ENCODE measurements at places on chromosomes 5 and 9.

DNA sequence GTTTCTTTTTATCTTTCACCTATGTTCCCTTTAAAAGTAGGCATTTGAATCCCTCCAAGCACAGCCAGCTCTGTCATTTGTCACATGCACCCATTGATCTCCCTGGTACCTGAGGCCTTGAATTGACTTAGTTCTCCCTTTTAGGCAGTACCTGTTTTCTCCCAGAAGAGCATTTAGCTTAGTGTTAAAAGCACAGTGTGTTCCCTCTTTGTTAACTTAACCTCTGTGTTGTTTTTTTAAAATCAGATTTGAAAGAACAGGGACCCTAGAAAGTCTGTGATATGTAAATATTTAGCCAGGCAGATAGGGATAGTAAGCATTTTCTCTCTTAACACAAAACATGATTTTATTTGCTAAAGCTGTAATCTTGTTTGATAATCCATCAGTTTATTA lies 113.8 kb upstream of the SPATA31D4 start:
- DNase-seq, result no peak

DNA sequence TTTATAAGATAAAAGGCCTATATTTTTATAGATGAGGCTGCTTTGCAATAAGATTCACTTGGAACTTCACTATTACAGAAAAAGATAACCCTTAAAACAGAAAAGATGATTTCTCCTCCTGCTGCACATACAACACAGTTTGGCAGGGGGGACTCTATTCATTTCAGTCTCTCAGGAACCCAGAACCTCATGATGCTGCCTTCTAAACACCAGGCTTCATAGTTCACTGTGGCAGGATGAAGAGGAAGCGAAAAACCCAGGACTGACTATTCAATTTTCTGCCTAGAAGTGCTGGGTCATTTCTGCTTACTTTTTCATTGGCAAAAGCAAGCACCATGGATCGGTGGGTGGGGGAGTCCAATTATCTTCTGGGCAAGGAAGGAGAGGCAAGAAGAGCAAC lies 179.5 kb downstream of the NTRK2 start:
- no peak for DNase-seq

- DNase-seq, result no peak
Measured at GRCh38 chr9:114008667-114009410, 69.3 kb downstream of the AMBP start.

- DNase-seq, result no peak
Measured at GRCh38 chr9:130172858-130173665, 858 bp downstream of the NCS1 start.

DNA sequence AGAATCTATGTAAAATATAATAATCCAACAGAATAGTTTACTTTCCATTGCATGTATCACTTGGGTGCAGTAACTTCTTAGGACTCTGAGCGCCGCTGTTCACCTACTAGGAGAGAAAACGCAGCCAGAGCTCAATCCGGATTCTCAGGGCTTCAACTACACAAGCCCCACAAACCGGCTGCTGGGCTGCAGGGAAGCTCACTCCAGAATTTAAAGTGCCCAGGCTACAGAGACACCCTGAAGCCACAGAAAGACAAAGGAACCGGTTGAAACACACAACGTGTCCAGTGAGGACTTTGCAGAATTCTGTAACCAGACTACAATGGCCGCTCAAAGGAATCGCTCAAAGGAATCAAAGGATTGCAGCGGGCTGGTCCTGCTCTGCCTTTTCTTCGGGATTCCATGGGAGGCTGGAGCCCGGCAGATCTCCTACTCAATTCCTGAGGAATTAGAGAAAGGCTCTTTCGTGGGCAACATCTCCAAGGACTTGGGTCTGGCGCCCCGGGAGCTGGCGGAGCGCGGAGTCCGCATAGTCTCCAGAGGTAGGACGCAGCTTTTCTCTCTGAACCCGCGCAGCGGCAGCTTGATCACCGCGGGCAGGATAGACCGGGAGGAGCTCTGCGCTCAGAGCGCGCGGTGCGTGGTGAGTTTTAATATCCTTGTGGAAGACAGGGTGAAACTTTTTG lies at the start of gene PCDHGA10:
PCDHGA10 (plus strand) TSS at position 134 of the 686 bp plus-strand sequence; CDS start at position 323, 189 bp downstream.
- DNase-seq, result peak; percentile 47

GRCh38 chr5:56669534-56670483 lies 145.5 kb upstream of the MAP3K1 start:
- DNase-seq, result peak; percentile 48

GRCh38 chr5:35956429-35956828 lies 18.0 kb upstream of the CAPSL start:
- no peak for DNase-seq

DNA sequence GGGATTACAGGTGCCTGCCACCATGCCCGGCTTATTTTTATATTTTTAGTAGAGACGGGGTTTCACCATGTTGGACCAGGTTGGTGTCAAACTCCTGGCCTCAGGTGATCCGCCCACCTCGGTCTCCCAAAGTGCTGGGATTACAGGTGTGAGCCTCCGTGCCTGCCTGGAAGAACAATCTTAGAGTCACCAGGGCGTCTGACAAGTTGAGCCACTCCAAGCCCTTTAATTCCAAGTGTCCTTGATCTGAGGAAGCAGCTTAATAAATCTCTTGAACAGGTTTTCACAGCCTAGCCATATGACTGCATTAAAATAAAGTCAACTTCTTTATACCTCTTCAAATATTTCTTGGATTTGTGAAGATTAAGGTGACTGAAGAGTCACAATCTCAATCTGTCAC lies 31.5 kb downstream of the SLC44A1 start:
- DNase-seq, result no peak

GRCh38 chr9:88927510-88927909 lies 63.8 kb upstream of the S1PR3 start:
- no peak for DNase-seq

- DNase-seq, result no peak
Measured at GRCh38 chr9:90842996-90843395, 41.4 kb downstream of the SYK start.

DNA sequence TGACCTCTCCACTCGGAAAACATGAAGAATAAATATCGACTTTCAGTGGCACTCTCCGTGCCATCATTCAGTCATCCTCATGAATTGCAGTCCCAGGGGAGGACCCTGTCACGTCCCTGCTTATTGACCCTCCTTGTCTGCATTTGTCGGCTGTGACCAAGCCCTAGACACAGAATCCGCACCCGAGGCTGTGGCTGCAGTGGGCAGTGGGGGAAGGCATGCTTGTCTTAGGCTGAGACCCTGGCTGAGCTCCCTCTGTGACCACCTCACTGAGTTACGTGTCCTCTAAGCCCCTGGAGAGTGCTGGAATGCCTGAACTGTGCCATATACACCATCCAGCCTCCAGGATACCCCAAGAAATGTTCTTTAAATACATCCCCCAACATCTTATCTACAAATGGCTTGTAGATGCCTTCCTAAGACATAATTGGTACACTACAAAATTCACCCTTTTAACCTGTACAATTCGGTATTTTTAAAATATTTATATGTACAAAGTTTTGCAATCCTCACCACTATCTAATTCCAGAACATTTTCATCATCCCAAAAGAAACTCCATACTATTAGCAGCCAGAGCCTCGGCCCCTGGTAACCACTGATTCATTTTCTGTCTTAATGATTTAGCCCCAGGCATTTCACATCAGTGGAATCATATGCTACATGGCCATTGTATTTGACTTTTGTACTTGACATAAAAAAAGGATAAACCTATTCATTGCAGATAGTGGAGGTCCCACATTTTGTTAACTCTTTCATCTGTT lies 80.8 kb upstream of the ICE1 start:
- no peak for DNase-seq

DNA sequence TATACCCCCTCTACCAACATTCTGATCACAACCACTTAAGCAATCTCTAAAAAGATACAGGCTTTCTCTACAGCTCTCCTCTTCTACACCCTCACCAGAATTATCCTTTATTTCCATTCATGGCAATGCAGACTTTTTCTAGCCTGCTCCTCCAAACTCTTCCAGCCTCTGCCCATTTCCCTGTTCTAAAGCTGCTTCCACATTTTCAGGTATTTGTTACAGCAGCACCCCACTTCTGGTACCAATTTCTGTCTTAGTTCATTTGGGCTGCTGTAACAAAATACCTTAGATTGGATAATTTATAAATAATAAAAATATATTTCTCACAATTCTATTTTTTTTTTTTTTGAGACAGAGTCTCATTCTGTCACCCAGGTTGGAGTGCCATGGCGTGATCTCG lies 53.0 kb upstream of the DNAH5 start:
- no peak for DNase-seq

- no peak for DNase-seq
Measured at GRCh38 chr9:134389642-134390041, 63.4 kb downstream of the RXRA start.

- DNase-seq, result no peak
Measured at GRCh38 chr5:38433160-38433861, 123.1 kb downstream of the LIFR start.

DNA sequence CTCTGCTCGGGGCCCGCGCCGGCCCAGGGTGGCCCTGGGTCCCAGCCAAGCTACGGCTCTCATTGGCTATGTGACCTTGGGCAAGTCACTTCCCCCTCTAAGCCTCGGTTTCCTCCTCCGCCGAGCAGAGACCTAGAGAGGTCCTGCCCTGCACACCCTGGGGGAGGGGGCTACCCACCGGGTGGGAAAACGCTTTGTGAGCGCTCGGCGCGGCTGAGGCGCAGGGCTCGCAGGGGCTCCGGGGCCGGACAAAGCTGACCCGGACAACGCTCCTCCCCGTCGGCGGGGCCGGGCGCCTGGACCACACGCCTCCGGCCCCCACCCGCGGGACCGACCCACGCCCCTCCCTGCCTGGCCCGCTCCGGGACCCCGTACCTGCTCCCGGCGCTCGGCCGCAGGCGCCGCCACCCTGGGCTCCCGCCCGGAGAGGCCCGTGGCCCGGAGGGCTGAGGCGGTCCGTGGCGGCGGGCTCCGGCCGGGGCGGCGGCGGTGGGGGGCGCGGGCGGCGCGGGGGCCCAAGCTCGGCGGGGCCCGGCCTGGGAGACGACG lies 85.7 kb upstream of the MELK start:
- peak; percentile 53 for DNase-seq

DNA sequence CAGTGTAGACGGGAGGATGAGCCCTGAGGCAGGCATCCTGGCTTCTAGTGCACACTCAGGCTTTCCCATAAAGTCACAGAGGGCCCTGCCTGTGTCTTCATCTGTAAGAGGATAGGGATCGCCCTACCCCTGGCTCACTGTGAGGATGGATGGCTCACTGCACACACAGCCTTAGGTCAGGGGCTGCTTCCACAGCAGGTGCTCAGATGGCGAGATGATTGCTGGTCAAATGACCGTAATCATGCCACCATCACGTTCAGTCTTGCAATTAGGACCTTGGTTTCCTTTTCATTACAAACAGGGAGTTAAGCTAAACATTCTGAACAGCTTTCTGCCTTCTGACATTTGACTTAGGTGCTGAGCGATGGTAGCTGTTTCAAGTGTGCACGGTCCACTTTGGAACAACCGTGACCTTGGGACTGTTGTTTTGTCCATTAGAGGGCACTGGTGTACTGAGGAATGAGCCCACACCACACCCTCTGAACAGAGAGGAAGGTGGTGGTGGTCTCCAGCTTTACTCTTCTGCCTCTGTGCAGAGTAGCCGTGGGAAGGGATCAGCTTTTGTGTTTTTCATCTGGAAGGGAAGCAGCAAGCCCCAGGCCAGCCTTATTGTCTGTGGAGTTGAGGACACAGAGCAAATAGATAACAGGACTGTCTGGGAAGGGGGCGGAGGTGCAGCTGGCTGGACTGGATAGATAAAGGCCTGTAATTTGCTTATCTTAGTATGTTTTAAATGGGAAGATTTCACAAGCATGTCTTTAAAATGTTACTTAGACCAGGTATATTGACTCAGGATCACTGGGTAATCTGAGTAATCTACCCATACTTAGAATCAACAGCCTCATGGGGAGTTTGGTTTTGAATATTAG lies 183.1 kb downstream of the TRIO start:
- DNase-seq, result no peak

DNA sequence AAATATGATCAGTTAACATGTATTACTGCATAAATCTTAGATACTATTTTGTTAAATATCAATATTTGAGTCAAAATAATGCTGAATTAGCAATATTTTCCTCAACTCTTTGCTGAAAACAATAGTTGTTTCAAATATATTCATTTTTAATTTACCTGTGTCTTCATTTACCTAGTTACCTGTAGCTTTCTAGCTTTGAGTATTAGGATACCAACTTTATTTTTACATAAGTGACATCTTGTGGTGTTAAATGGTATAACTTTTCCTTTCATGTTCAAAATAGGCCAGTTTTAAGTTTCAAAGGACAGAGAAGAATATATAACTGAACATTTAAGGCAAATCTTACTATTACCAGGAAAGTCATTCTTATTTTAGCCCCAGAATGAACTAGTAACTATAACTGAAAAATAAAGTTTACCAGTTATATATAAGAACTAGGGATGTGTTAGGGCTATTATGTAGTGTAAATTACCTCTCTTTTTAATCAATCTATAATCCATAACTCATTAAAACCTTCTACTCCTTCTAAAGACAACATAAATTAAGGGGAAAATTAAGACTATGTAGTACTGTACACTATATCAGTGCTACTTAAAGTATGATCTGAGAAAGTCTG lies 25.3 kb downstream of the AP3B1 start:
- DNase-seq, result no peak

- no peak for DNase-seq
Measured at GRCh38 chr5:107876906-107877305, 206.2 kb upstream of the EFNA5 start.

DNA sequence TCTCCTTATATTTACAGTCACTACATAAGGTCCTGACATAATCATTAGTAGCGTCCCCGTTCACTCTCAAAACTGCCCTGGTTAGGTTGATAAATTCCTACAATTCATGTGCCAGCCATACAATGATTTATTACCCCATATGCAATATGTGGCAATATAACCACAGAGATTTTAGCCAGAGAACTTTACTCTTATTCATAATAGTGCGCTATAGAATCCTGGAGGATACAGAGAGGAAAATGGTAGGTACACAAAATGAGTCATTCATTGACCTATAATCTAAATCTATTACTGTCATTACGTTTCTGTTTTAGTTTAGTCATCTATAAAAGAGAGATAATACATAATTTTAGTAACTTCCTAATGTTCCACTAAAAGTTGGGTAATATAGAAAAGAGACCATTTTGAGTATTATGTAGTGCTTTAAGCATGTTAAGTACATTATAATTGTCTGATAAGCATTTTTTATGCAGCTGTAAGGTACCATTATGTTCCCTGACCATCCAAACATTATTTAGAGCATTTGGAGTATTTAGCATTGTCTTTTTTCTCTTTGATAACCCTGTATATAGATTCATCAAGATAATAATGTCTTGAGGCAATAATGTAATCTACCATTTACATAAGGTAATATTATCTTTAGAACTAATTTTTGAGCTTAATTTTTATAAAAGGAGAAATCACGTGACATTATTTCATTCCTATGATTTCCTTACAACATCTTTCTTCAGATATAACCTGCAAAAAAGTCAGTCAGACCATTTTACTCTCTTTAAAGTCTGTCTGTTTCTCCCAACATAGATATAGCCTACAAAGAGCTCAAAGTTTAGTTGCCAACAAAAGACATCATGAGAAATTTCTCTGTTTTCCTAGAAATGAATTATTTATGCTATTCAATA lies 655.5 kb upstream of the ZNF608 start:
- DNase-seq, result no peak

DNA sequence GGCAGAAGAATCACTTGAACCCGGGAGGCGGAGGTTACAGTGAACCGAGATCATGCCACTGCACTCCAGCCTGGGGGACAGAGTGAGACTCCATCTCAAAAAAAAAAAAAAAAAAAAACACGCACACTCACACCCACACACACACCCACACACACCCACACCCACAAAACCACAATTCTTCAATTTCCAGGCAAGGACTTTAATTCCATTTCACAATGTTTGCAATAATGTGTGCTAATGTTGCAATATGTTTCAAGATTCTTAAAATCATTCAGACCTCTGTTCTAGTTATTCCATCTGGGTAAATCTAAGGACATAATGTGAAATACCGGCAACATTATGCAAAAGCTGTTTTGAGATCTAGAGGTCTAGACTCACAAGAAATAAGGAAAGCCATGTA lies 28.3 kb downstream of the CCDC69 start:
- no peak for DNase-seq
